ENCODE measurements at places on chromosomes 2 and 18. TPM values are rescaled to one million over a fixed set of nuclear protein-coding genes. Genes with fewer than 3 reads are reported as not detected.

SCYGR4 gene
- not detected for total RNA-seq

PMAIP1 gene
- total RNA-seq, result 13.5 TPM

GPR45 gene
- not detected for total RNA-seq

LINC00305 gene
- not detected for total RNA-seq

GRCh38 chr2:200814276-200814815, 2.6 kb downstream of the BZW1 start:
- no peak for DNase-seq

DNA sequence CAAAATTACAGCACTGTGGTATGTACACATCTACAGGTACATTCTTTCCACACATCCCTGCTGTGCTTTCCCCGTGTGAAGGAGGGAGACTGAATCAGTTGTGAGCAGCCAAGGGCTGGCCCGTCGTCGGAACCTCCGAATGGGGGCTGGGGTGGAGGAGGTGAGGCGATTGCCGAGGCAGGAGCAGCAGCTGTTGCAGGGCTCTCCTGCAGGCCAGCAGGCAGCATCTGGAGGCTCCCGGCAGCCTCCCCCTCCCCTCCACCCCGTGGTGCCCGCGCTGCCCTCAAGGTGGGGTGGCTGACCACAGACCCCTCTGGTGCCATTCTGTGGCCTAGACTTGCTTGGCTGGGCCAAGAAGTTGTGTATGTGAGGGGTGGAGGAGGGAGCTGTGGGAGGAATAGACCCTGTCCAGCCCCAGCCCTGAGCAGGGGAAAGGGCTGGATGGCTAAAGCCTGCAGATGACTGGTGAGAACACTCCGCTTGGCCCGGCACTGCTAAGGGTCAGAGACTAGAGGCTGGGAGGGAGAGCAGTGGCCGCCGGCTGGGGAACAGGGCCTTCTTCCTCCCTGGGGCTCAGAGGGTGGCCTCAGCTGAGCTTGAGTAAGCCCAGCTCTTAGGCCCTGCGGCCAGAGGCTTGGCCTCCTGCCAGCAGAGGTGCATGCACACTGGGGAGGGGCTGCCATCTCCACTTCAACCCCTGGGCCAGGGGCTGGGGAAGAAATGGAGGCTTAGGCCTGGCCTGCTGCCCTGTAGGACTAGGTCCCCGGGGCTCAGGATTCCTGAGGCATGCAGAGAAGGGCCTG, 7.6 kb downstream of the STAMBP start:
- no peak for DNase-seq

DNA sequence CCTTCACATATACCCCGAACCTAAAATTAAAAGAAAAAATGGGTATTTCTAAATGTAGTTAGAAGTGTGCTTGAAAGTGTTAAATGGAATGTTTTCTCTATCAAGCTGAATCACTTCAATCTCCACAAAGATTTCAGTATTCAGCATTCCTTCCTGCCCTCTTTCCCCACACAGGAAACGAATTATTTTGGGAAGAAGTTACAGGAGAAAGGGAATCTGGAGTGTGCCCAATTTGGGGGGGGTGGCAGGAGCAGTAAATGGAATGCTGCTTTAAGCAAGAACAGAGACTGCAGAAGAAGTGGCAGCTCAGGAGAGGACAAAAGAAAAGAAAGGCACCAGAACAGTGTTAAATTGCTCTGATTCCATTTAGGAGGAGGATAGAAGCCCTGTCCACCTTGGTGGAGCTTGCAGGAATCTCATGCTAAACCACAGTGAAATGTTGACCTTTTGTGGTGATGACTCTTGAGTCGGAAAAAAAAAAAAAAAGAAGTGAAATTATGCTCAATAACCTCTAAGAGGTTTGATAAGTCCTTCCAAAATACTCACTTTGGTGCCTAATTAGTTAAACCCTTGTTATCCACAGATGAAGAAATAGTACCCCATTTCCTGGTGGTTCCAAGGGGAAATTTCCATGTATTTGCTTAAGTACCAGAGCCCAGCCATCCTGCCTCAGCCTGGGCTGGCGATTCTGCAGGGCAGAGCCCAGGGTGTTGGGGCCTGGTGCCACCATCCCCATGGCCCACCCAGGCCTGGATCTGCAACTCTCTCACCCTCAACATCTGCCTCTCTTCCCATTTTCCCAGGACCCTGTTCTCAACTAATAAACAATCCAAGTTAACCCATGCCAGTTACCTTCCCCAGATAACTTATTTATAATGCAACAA, 56.5 kb downstream of the MYO5B start:
- no peak for DNase-seq

- no peak for DNase-seq
Observed at GRCh38 chr2:20304411-20304810, 46.2 kb downstream of the PUM2 start.

DNA sequence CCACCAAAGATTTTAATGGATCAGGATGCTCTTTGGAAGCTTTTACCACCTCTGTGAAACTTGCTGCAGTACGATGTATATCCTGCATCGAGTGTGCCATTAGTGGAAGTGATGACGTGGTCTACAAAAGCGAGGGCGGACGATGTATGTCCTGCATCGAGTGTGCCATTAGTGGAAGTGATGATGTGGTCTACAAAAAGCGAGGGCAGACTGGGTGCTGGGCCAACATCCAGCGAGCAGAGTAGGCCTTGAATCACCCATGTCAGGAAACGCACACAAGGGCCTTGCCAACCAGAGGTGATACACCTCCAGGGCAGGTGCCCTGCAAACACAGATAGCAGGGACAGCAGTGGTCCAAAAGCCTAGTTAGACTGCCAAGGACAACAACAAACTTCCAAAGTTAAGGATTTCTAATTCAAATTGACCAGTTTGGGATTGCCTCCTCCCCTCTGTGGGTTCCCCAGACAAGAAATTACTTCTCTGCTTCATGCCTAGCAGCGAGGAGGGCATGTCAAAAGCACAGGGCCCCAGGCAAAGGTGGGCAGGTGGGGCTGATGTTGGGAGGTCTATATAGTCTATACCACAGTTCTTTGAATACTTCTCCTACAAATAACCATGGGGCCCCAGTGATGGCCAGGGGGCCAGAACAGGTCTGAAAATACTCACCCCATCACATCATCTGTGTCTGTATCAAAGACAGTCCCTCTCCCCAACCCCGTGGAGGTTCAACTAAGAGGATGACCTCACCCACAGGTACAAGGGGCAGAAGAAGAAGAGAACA, 70.2 kb downstream of the ADD2 start:
- DNase-seq, result no peak

- no peak for DNase-seq
Observed at GRCh38 chr2:120738786-120739437, 3.2 kb downstream of the GLI2 start.

- no peak for DNase-seq
Observed at GRCh38 chr2:31877008-31877407, 133.8 kb downstream of the MEMO1 start.

- no peak for DNase-seq
Observed at GRCh38 chr2:177692783-177693269, 300.3 kb downstream of the AGPS start.

DNA sequence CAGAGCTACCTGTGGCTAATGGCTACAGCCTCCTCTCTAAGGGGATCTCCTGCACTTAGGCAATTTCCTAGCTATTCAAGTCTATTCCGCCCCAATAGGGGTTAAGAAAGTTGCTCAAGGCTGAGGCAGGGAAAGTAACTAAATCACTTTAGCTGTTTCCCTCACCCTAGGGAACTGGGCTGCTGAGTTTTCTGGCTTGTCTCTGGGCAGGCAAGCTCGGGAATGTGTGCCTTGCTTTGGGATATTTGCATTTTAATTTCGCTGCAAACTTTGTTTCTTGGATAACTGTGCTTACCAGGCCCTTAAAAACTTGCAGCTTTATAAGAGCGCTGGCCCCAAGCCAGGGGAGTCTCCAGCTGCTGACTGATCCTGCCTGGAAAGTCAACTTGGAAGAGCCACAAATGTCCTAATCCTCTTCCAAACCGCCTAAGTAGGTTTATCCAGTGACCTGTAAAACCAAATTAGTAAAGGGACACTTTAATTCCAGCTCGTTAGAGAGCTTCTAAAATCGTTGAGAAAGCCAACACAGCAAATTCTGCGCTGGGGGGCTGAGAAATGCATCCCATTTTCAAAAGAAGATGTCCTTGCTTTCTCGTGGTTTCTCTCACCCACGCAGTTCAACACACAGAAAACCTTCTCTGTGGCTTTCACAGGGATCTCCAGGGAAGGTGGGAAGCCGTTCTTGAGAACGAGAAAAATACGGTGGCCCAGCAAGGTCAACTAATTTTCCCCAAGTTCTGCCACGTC, 59.5 kb upstream of the SP3 start:
- DNase-seq, result no peak

Data from endothelial cell of umbilical vein (primary cell).